CD4-positive, CD25-positive, alpha-beta regulatory T cell (primary cell): ENCODE measurements at places on chromosomes 5 and 9. TPM values are rescaled to one million over a fixed set of nuclear protein-coding genes. Genes with fewer than 3 reads are reported as not detected.
A peak's percentile ranks its signal among the peaks of the same experiment; 100 is the strongest.

Gene IRX2
- not detected for total RNA-seq

DNA sequence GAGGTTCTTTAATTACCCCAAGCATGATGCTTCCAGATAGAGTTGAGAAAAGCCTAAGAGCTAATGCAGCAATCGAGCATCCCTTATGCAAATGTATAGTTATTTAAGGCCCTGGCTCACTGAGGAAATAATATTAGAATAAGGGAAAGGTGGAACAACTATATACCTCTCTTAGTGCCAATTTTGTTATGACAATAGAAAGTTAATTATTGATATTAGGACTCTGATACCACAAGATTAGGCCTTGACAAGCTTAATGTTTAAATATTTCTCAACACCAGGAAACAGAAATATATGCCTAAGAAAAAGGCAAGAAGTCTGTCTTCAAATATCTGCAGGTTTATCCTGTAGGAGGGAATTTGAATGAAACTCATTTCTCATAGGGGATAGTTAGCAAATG, 371.0 kb downstream of the PRELID2 start:
- H3K4me1 ChIP-seq = no peaks in the 10 kb centered on the region
- no peak overlapping the region for H3K4me3 ChIP-seq
- no peak for DNase-seq
- H3K27me3 ChIP-seq = no peaks in the 10 kb centered on the region
- no peaks in the 10 kb centered on the region for H3K36me3 ChIP-seq

Gene FRMD3
- total RNA-seq = 2.8 TPM

Gene STC2
- total RNA-seq = not detected

Gene TOR4A
- total RNA-seq = 6.1 TPM

Gene REEP2
- total RNA-seq = not detected

DNA sequence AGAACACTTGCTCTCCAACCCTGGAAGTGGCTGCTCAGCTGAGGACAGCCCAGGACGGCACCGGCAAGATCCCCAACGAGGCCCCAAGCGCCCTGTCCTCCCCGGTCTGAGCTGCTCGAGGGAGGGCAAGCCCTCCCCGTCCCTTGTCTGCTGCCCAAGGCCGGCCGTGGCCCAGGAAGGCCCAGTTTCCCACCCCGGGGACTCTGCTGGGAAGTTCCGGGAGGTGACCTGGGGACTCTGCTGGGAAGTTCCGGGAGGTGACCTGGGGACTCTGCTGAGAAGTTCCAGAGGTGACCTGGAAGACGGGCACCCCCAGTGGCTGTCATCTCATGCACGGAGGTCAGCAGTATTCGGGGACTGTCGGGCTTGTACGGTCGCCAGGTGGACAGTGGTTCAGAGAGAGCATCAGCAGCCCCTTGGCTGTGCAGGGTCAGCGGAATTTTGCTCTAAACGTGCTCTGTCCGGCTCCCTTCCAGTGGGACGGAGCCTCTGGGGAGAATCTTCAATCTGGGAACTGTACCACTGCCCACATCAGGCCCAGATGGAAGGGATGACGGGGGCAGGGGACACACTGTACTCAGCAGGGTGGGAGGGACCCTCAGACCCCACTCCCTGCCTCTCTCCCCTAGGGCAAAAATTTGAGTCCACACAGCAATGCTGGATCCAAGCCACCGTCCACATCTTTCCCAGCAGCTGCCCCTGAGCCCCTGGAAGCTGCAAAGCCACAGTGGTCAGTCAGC, 7.2 kb downstream of the NACC2 start:
- H3K36me3 ChIP-seq = no peaks in the 10 kb centered on the region
- peaks cover 5% of the 10 kb centered on the region for H3K4me1 ChIP-seq
- H3K4me3 ChIP-seq = no peak overlapping the region
- H3K27ac ChIP-seq = no peak overlapping the region

Gene IFNA21
- total RNA-seq = not detected

Gene LMBRD2
- 11.0 TPM for total RNA-seq

Gene LCN15
- not detected for total RNA-seq

DNA sequence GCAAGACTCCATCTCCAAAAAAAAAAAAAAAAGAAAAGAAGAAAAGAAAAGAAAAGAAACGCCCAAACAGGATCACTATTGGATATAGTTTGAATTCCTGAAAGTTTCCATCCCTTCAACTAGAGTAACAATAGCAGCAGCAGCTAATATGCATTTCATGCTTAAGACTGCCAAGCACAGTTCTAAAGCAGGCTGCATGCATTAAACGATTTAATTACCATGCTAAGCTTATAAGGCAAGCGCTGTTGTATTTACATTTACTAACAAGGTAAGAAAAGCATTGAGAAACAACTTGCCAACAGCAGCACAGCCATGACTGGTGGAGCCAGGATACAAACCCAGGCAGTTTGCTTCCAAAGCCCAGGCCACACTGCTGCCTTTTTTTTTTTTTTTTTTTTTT, 13.0 kb downstream of the TBC1D2 start:
- DNase-seq = no peak
- no peaks in the 10 kb centered on the region for H3K4me1 ChIP-seq
- peaks cover 35% of the 10 kb centered on the region for H3K36me3 ChIP-seq
- H3K4me3 ChIP-seq = no peak overlapping the region
- H3K27ac ChIP-seq = no peak overlapping the region
- H3K27me3 ChIP-seq = no peaks in the 10 kb centered on the region

GRCh38 chr9:135037521-135038250, 49.8 kb upstream of the OLFM1 start:
- no peak overlapping the region for H3K4me3 ChIP-seq
- DNase-seq = no peak
- no peaks in the 10 kb centered on the region for H3K27me3 ChIP-seq
- H3K4me1 ChIP-seq = no peaks in the 10 kb centered on the region
- no peaks in the 10 kb centered on the region for H3K36me3 ChIP-seq

GRCh38 chr9:6098431-6098830, 83.0 kb upstream of the RANBP6 start:
- peaks cover 4% of the 10 kb centered on the region for H3K27me3 ChIP-seq
- H3K4me3 ChIP-seq = no peak overlapping the region
- DNase-seq = no peak
- H3K4me1 ChIP-seq = no peaks in the 10 kb centered on the region

GRCh38 chr5:143229426-143229895, 174.0 kb downstream of the NR3C1 start:
- peaks cover 37% of the 10 kb centered on the region for H3K4me1 ChIP-seq
- peak overlapping the region; percentile 85 for H3K27ac ChIP-seq
- H3K27me3 ChIP-seq = no peaks in the 10 kb centered on the region
- peak overlapping the region; percentile 81 for H3K4me3 ChIP-seq
- H3K36me3 ChIP-seq = no peaks in the 10 kb centered on the region
- peak; percentile 12 for DNase-seq

DNA sequence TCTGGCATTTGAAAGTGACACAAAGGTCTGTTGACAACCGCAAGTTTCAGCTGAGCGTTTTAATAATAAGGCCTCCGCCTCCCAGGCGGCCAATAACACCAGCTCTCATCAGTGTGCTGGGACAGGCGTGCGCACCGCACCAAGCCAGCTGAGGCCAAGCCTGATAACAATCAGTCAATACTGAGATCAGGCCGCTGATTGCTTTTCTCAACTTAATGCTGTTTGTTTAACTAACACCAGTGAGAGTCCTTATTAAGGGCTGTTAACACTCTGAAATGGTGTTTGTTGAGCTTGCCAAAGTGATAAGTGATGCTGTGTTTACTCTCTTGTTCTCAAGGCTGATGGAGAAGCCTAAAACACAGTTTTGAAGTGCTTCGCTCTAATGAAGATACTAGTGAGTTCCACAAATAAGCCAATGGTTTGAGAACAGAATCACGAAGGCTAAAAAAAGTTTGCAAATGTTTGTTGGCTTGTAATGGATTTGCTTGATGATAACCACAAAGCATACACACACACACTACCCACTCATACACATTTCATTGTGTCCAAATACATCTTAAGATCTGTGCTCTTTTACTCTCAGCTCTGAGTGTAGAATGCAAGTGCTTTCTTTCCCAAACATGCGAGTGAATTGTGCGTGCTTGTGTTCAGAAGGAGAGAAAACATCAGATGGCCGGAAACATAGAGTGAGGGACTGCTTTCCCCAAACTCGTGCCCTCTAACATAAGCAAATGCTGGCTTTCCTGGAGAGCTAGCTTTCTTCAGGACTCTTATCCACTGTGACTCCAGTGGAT, 330.4 kb upstream of the KLF4 start:
- H3K27ac ChIP-seq = no peak overlapping the region
- no peak overlapping the region for H3K4me3 ChIP-seq
- no peaks in the 10 kb centered on the region for H3K27me3 ChIP-seq
- no peak for DNase-seq
- H3K36me3 ChIP-seq = no peaks in the 10 kb centered on the region

Gene FOXD4L5
- total RNA-seq = not detected

Gene TNC
- not detected for total RNA-seq

Gene ADAMTS16
- not detected for total RNA-seq
